ENCODE measurements at places on chromosomes 5 and 9.

GRCh38 chr5:132294728-132295504, 722 bp downstream of the SLC22A4 start:
- DNase-seq = peak; percentile 80

GRCh38 chr5:36478646-36479317, 127.6 kb upstream of the SLC1A3 start:
- peak; percentile 78 for DNase-seq

- DNase-seq = no peak
Measured at GRCh38 chr5:6676702-6677101, 36.5 kb upstream of the TENT4A start.

DNA sequence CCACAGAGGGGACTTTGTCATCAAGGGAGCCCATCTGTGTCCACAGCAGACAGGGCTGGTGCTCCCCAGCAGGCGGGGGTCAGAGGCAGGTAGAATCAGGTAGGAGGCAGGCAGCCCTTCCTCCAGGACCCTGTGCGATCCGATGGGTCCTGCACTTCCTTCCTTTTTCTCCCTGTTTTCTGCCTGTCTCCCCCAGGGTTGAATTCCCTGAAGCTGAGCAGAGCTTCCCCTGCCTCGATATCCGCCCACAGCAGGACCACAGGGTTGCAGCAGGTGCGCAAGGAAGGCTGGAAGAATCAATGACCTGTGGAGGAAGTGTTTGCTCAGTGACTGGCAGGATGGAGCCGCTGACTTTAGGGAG, 69.2 kb downstream of the MRPL36 start:
- no peak for DNase-seq

GRCh38 chr5:130955041-130955440, 210.0 kb downstream of the HINT1 start:
- no peak for DNase-seq

DNA sequence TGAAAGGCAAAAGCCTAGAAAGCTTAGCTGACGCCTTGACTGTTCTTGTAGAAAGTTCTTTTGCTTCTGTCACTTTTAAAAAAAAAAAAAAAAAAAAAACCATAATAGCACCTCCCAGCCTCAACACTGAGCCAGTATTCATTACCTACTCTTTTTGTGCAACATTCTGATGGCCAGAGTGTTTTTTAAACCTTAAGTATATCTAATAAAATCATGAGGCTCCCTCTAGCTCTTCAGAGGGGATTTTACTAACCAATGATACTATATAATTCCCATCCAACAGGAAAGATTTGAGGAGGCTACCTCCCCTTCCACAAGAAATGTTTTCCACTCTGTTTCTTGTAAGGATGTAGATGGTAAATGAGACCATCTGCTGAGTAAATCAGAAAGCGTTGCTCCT, 3.9 kb downstream of the BNC2 start:
- peak; percentile 57 for DNase-seq

DNA sequence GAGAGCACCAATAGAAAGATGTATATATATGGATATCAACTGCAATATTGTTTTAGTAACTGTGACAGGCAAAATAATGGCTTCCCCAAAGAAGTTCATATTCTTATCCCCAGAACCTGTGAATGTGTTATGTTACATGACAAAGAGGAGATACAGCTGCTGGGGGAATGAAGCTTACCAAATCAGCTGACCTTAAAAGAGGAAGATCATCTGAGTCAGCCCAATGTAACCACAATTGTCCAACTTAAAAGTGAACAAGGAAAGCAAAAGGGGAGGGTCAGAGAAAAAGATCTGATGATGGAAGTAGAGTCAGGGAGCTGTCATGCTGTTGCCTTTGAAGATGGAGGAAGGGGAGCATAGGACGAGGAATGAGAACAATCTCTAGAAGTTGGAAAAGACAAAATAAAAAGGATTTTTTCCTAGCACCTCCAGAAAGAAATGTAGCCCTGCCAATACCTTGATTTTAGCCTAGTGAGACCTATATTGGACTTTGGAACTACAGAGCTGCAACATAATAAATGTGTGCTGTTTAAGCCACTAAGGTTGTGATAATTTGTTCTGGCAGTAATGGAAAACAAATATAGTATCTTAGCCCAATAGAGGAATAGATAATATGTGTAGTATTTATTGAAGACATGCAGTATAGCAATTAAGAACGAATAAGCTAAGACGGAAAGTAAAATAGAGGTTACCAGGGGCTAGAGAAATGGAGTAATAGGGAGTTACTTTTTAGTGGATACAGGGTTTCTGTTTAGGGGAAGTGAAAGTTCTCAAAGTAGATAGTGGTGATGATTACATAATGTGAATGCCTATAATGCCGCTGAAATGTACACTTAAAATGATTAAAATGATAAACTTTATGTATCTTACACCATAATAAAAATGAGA, 115.9 kb downstream of the PIK3R1 start:
- DNase-seq = peak; percentile 63

- peak; percentile 9 for DNase-seq
Measured at GRCh38 chr9:111236332-111236731, 93.7 kb downstream of the OR2K2 start.

- DNase-seq = no peak
Measured at GRCh38 chr9:33184963-33185362, 17.8 kb upstream of the B4GALT1 start.

GRCh38 chr5:79236970-79237739, 1.2 kb downstream of the JMY start:
- DNase-seq = peak; percentile 23

DNA sequence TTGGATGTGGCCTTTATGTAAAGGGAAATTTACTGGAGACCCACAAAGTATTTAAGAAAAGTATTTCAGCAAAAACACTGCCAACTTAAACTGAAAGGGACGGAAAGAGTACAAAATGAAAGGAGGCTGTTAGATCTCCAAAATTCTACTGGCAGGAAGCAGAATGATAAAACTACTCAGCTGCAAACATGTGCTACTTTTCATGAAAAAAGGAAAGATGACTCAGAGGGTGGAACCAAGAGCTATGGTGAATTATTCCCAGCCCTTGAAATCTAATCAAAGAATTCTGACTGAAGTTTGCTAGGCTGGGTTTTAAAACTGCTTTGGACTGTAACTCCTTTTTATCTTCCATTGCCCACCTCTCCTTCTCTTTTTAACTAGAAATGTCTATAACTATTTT, 58.6 kb upstream of the ZBED3 start:
- DNase-seq = peak; percentile 56

GRCh38 chr5:124736805-124737188, 9.6 kb downstream of the ZNF608 start:
- DNase-seq = no peak

DNA sequence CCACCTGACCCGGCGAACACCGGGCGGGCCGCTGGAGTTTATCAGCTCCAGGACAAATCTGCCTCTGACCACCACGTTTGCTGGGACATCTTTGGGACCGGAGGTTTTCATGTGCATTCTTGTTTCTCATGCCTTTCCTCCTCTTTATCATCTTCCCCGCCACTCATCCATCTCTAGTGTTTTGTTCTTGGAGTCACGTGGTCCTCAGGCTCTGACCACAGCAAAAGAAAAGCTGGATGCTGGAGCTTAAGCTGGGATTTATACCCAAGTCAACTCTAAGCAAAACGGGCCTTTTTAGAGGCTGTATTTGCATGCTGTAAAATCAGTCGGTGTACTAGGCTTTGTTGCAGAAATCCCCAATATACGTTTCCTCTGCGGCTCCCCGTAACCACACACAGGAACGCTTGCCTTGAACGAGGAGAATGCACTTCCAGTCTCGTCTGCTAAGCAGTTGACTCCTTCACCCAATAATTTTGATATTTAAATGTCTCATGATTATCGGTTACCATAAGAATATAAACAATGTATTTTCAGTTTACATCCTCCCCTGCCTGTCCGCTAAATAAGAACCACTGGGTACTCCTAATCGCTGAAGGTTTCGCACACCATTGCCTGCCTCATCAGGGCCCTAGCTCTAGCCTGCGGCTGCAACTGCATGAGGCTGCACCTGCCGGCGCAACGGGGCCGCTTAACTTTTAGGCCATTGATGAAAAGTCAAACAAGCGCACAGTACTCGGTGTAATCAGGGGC, 560 bp upstream of the NDUFS6 start:
- DNase-seq = no peak

DNA sequence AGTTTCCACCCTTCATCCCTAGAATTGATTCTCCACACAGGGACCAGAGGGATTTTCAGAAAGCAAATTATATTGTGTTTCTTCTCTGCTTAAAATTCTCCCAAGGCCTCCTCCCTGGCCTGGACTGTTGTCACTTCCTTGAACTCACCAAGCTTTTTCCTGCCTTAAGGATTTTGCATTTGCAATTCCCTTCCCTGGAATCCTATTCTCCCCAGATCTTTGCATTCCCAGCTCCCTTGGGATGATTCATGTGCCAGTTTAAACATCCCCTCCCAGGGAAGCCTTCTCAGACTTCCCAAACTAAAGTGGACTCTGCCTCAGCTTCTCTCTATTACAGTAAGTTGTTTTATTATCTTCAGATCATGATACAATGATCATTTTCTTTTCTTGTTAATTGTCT, 35.2 kb upstream of the PDE8B start:
- DNase-seq = no peak

- no peak for DNase-seq
Measured at GRCh38 chr5:124238350-124238749, 508.1 kb downstream of the ZNF608 start.

- peak; percentile 96 for DNase-seq
Measured at GRCh38 chr5:54719384-54720283, 202.1 kb downstream of the SNX18 start.

DNA sequence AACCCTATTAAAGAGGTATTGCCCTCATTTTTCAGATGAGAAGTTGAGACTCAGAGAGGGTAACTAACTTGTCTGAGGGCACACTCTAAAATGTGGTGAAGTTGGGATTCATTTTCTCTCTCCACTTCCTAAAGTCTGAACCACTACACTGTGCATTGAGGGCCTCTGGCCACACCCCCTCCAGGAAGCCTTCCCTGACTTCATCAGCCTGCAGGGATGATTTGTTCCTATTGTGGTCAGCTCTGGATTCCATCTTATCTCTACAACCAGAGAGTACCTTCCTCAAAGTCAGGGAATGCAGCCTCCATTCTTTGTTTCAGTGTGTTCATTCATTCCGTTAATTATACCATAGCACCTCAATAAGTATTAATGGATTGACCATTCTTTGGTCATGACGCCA, 356.0 kb upstream of the PANK3 start:
- DNase-seq = peak; percentile 8

GRCh38 chr9:124899845-124900244, 37.9 kb downstream of the ARPC5L start:
- no peak for DNase-seq

DNA sequence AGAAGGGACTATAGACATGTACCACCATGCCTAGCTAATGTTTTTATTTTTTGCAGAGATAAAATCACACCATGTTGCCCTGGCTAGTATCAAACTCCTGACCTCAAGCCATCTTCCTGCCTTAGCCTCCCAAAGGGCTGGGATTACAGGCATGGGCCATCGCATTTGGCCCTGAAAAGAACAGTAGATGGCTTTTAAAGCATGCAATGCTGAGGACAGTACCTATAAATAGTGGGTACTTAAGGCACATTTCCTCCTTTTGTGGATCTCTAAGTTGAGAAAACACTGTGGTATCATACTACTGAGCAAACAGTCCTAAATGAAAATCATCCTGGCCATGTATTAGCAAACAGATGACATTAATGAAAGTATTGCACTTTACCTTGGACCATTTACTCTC, 119.4 kb downstream of the TTC39B start:
- DNase-seq = no peak

DNA sequence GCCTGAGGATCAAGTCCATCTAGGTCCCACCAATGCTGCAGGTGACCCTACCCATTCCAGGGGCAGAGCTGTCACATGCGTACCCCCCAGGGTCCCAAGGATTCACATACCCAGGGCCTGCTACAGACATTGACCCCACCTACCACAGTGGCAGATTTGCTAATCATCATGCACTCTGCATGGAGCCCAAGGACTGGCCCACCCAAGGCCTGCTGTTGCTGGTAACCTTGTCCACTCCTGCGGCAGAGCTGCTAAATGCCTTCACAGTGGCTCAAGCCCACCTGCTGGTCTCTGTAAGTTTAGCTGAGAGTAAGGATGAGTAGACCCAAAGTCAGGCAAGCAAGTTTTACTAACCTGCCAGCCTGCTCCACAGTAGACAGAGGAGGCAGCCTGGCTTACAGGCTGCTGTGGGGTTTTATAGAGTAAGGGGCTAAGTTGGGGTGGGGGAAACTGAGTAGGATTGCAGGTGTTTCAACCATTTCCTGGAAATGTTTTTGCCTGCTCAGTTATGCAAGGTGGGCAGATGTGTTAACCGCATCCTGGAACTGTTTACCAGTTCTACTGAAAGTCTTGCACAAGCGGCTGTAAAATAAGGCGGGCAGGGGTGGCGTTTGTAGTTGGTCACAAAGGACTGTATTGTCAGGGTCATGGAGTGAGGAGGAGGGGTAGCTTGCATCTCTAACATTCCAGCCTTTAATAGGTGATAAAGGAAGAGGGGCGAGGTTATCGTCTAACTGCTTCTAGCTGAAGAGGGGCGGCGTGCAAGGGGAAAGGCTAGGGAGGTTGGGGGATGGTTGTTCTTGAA, 2163.5 kb upstream of the WWC1 start:
- DNase-seq = no peak

DNA sequence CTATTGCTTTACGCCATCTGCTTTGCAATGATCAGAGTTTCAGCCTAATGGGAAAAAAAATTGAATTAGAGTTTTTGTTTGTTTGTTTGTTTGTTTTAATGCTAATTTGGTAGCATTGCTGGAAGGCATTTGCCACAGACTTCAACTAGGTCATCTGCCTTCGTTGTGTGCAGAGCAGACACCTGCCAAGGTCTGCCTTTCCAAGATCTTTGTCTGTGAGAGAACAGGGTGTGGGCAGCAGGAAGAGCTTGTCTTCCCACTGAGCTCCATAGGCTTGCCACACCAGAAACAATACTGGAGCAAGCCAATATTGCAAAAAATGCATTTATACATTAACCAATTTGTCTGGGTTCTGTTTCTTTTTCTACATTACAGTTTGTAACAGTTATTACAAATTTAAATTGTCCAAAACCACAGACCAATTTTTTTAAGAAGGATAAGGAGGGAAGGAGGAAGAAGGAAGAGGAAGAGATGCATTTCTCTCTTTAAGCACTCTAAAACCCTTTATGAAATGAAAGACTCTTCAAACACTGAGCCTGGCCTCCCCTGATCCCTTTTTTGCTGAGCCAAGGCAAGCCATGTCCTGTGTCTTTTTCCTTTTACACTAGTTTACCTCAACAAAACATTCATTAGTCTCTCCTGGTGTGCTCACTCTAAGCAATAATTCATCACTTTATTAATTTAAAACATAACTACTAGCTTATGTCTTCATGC, 210.5 kb downstream of the SNX18 start:
- no peak for DNase-seq

- DNase-seq = no peak
Measured at GRCh38 chr5:158124606-158125316, 265.8 kb upstream of the CLINT1 start.

DNA sequence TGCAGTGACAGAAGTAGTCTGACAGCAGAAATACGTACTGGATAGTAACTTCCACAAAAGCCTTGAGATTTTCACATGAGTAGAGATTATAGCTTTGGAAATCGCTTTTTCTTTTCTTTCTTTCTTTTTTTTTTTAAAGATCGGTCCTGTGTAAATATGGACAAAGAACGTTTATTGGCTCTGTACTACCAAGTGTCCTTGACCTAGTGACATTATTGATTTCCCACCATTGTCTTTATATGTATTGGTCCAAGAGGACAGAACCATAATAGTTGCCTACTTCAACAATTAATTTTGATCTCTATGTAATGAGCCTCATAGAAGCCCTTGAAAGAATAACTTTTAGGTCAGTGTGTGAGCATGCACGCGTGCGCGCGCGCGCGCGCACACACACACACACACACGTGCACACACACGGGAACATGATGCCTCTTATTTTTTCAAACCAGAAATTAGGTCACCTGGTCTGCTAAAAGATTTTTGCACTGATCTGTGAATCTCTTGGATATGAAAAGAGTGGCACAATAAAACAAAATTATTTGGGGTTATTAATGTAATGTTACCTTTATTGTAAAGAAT, 516.8 kb downstream of the PSAT1 start:
- DNase-seq = no peak

All from fibroblast of upper back skin (primary cell).